ENCODE measurements at places on chromosomes 6 and 20.

GRCh38 chr20:38543014-38543906, 37.7 kb upstream of the ADIG start:
- peaks cover 59% of the 10 kb centered on the region for H3K36me3 ChIP-seq
- H3K4me1 ChIP-seq: no peaks in the 10 kb centered on the region
- no peak for DNase-seq
- no peak overlapping the region for H3K4me3 ChIP-seq

DNA sequence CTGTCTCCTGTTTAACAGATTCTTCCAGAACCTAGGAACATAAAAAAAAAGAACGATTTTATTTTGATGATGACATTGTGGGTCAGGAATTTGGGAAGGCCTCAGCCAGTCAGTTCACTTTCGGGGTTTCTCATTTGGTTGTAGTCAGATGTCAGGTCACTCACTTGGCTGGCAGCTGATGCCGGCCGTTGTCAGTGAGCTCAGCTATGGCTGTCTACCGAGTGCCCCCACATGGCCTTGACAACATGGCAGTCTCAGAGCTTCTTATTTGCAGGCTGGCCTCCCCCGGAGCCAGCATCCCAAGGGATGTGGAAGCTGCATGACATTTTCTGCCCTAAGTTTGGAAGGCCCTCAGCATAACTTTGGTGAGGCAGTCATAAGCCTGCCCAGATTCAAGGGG, 11.5 kb downstream of the RNF217 start:
- no peak overlapping the region for H3K4me3 ChIP-seq
- H3K36me3 ChIP-seq: no peaks in the 10 kb centered on the region
- no peak overlapping the region for H3K27ac ChIP-seq

DNA sequence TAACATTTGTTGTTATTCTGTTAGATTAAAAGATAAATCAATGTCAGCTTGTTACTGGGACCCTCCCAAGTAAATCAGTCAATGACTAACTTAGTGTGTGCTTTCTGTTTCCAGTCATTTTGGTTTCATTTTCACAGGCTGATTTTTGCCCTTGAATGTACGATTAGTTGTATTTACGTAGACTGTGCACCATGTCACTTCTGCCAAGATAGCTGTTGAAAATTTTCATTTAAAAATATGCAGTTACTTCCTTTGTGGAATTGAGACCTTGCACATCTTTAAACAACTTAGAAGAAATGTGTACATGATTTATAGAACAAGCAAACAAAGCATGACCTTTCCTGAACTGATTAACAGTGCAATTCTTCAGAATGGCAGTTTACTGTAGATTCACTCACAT, 944.8 kb upstream of the CITED2 start:
- no peak for DNase-seq
- no peaks in the 10 kb centered on the region for H3K27me3 ChIP-seq
- H3K4me1 ChIP-seq: peaks cover 48% of the 10 kb centered on the region
- H3K4me3 ChIP-seq: no peak overlapping the region
- H3K27ac ChIP-seq: no peak overlapping the region

DNA sequence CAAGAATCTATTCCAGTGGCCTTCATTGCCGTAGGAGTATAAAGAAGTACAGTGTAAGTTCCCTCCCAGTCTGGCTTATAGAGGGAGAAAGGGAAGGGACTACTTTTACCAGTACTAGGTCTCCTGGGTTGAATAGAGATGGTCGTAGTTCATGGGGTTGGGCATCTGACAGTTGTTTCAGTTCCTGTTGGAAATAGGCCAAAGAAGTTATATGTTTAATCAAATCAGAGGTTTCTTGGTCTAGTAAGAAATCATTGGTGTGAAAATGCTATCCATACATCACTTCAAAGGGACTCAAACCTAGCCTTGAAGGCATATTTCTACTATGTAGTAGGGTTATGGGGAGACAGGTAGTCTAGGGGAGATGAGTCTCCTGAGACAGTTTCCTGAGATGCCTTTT, 45.6 kb upstream of the MAN1A1 start:
- H3K4me3 ChIP-seq: no peak overlapping the region
- peaks cover 9% of the 10 kb centered on the region for H3K27me3 ChIP-seq
- DNase-seq: peak; percentile 8
- no peak overlapping the region for H3K27ac ChIP-seq

DNA sequence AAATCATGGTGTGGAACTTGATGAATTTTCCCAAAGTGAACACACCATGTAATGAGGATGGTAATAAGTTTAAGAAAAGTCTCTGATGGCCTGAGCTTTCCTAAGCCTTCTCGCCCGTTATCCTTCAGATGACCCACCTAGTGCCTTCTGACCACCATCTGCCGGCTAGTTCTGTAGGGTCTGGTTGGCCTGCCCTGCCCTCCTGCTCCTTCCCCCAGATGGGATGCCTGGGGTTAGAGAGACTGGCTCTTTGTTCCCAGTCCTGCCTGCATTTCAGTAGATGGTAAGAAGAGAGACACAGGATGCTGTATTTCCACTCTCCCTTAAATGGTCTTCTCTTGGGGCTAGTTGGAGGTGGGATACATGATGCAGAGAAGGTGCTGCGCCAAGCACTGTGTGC, 43.0 kb downstream of the TIAM2 start:
- no peak overlapping the region for H3K4me3 ChIP-seq
- no peak for DNase-seq
- H3K4me1 ChIP-seq: no peaks in the 10 kb centered on the region
- H3K36me3 ChIP-seq: no peaks in the 10 kb centered on the region
- no peaks in the 10 kb centered on the region for H3K27me3 ChIP-seq
- no peak overlapping the region for H3K27ac ChIP-seq

DNA sequence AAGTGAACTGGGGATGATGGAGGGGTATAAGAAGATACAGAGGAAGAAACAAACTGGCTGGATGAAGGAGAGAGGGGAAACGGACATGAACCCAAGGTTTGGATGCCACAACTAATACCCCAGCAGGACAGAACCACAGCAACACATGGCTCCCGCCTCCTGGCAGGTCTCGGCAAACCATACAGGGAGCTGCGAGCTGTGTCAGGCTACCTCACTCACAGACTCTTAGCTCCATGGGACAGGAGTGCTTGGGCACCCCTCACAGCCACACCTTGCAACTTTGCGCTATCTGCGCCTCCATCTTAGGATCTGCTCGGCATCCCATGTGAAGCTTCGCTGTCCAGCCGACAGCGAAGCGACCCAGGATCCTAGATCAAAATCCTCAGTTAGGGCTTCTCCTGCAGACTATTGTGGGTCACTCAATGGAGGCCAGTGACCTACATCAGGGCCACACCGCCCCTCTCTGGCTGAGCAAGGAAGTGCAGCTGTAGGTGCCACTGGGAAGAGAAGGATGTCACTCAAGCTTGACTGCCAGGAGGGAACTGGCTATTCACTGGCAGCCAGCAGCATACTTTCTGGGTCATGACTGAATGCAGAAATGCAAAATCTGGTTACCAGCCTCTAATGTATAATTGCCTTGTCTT, 174.4 kb upstream of the RIN2 start:
- H3K27ac ChIP-seq: no peak overlapping the region
- peak; percentile 40 for DNase-seq
- H3K36me3 ChIP-seq: no peaks in the 10 kb centered on the region
- peaks cover 33% of the 10 kb centered on the region for H3K27me3 ChIP-seq

- H3K27ac ChIP-seq: no peak overlapping the region
- no peaks in the 10 kb centered on the region for H3K27me3 ChIP-seq
- no peaks in the 10 kb centered on the region for H3K36me3 ChIP-seq
- peaks cover 11% of the 10 kb centered on the region for H3K4me1 ChIP-seq
- H3K4me3 ChIP-seq: no peak overlapping the region
Measured at GRCh38 chr6:113660819-113661218, 196.3 kb upstream of the MARCKS start.
